Stimulated activated CD4-positive, alpha-beta T cell treated with anti-CD3 and anti-CD28 coated beads, Interleukin-4, amount 100 ng/mL, for 4 hours (primary cell): ENCODE measurements at places on chromosomes 3 and 15.

DNA sequence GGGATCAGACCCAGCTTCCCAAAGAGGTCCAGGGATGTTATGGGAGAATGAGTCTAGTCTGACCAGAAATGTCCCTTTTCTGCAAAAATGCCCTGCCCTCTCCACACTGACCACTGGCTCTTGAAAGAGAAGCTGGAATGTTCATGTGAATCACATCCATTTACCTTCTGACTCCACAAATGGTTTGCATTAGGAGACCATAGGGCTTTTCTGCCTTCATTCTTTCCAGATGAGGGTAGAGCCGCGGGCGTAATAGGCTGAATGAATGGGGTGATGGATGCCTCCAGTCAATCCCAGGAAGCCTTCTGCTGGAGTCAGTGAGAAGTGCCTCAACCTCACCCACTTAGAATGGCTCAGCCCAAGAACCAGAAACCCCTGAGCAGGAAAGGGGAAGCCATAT lies 47.2 kb upstream of the IREB2 start:
- no peak for DNase-seq

DNA sequence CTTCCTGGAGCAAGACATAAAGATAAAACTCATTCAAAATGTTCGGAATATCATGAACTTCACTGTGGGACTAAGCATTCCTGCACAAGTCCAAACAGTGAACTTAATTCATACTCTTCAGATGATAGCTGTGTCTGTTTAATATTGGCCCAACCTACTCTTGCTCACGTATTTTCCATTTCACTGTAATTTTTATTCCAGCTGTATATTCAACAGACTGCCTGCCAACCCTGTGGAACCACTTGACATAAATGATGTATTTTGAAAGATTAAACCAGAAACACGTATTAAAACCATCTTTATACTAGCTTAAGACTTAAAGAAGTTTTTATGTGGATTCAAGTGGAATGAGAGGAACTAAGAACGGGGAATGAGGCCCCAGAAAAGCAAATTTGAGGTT lies 172.5 kb downstream of the TMEM108 start:
- no peak for DNase-seq

DNA sequence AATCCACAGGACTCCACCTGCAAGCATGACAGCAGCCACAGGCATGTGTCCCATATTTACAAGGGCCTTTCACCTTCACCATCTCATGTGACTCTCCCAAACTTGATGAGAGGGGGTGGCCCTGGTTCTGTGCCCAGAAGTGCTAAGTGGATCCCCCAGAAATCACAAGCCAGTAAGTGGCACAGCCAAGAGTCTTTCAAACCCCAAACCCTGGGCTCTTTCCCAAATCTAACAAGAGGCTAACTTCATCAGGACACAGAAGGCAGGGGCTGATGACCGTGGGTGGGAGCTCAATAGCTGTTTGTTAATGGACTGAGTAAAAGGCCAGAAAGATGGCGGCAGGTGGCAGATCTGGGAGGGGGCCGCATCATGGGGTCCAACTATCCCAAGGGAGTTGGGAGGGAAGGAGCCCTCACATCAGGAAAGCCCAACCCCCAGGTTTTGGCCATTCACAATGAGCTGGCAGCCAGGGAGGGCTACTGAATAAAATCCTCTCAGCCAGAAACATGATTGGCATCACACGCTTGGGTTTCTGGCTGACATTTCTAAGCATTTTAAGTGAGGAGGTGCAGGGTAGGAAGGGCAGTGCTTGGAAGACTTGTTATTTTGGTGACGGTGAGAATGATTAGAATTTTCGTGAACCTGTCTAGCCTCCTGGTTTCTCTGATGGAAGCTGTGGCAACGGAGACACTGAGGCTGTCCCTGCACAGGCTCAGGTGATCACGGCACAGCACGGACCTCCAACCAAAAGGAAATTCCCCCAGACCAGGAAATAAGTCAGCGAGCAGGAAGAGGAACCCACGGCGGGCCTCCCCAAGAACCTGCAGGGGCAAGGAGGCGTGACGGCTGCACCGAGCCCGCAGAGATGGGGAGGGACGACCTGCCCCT lies 109.3 kb downstream of the OXNAD1 start:
- DNase-seq, result no peak

DNA sequence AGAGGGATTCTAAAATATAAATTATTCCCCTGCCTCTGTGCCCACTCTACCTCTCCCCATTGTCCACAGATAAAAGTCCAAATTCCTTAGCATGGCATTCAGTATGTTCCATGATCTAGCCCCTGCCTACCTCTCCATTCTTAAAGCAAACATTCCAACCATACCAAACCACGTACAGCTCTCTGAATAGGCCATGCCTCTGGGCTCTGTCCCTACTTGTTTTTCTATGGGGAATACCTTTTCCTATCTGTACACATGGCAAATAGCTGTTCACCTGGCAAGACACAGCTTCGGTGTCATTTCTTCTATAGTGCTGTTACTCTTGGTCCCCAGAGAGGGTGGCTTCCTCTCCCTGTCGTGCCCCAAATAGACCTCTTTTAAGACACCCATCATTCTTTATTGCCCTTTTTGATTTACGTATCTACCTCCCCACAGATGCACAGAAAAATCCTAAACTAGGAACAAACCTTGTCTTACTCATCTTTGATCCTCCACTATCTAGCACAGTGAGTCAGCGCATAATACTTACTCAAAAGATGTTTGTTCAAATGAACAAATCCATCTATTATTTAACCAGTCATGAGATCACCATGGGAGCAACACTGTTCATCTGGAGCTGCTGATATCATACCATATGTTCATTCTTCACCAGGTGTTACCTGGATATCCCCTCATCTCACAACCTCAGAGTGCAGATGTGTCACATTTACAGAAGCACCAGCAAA lies 329.8 kb downstream of the THSD4 start:
- DNase-seq, result no peak

- DNase-seq, result no peak
Observed at GRCh38 chr15:85318048-85318731, 62.2 kb upstream of the AKAP13 start.

DNA sequence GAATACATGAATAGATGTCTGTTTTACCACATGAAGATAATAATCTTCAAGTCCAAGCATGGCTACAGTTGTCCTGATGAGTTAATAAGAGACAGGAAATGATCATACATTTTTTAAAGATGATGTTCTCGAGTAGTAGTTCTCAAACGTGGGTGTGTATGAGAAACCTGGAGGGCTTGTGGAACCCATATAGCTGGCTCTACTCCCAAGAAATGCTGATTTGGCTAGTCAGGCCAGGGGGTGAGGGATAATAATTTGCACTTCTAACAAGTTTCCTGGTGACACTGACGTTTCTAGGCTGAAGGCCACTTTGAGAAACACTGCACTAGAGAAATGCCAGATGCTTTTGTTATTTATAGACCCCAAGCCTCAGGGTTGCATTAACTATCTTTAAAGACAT lies 37.0 kb downstream of the ROPN1B start:
- DNase-seq, result no peak

DNA sequence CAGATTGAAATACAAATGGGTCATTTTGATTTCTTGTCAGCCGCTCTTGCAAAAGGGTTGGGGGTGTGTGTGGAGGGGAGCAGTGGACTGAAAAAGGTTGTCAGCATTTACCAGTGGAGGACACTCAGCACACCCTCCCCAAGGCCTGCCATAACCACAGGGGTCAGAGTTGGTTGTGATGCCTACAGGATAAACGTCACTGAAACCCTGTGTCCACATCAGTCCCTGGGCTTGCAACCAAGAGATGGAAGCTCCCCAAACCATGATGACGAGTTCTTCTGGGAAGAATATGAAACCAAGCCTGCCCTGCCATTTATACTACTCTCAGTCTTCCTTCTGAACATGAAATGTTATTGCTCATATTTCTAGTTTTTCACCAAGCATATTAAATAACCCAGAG lies 54.0 kb upstream of the UMPS start:
- no peak for DNase-seq
